ENCODE measurements at places on chromosomes 6 and 20. TPM values are rescaled to one million over a fixed set of nuclear protein-coding genes. Genes with fewer than 3 reads are reported as not detected.

DNA sequence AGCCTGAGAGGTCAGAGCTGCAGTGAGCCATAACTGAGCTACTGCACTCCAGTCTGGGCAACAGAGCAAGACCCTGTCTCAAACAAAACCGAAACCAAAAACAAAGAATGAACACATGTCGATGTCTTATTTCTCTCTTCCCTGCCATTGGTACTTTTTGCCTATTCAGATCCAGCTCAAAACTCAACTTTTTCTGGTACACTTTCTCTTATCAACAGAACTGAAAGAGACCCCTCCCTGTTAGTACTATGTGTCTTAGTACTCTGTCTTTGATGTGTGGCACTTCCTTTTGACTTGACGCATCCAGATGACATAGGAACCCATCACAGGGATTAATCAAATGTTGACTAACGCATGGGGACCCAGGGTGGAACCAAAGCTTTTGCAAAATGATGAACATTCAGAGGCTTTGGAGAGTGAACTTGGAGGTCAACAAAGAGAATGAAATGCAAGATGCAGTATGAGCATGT, 44.8 kb downstream of the AKAP12 start:
- DNase-seq, result no peak

The LRRC73 gene
- total RNA-seq, result 0.26 TPM

- peak; percentile 69 for DNase-seq
Measured at GRCh38 chr20:54078296-54078984, 8.0 kb upstream of the BCAS1 start.

DNA sequence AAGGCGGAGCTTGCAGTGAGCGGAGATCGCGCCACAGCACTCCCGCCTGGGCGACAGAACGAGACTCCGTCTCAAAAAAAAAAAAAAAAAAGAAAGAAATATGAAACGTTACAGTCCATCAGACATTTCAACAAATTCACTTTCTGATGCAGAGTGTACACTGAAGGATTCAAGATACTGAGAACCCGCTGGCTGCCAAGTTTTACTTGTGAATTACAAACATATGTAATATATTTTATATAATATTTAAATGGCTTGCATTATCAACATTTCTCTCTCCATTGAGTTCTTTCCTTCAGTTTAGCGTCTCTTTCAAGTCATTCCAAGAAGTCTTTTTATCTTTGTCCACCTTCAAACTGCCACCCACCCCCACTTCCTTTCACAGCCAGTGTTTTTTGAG, 240.9 kb upstream of the RNF217 start:
- DNase-seq, result no peak

DNA sequence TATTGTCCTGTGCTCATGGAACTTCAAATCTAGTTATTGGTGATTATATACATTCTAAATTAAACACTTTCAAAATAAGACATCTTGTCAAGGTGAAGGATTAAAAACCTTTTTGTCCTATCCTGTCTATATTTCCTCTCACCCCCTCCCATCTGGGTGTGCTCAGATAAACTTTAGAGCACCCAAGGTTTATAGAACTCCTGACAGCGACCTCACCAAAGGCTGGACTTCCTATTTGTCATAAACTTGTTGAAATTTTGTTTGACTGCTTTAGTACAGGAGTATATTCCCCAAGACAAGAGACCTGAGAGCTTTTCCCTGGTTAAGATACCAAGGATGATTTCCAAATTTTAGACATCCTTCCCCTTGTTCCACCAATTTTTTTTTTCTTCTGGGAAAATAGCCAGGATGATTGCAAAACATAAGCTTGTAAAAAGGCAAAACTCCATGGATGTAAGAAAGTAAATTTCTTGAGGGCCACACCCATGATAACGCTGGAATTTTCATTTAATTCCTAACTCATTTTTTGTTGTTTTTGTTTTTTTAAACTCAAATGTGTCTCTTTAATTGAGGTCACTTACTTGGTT, 33.0 kb downstream of the CARMIL1 start:
- no peak for DNase-seq

DNA sequence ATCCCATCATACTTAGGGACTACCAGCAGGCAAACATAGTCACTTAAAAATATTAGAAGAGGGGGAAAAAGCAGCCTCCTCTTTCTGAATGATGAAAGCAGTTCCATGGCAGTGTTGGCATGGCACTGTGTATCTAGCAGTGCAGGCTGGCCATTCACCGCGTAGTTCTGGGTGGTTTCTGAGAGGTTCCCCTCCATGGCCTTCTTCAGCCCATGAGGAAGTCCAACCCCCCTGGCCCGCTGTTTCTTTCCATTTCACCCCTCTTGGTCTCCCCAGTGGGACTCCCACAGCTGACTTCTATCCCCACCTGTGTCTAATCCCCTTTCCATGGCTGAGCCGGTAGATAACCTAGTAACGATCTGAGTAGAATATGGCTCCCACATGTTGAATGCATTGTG, 17.0 kb downstream of the PPARD start:
- no peak for DNase-seq

The AVP gene
- total RNA-seq, result not detected

- DNase-seq, result no peak
Measured at GRCh38 chr6:155340464-155341129, 26.3 kb upstream of the TFB1M start.

GRCh38 chr20:62288535-62289105, 14.2 kb upstream of the ADRM1 start:
- no peak for DNase-seq

- DNase-seq, result no peak
Measured at GRCh38 chr6:139648430-139649000, 274.1 kb upstream of the CITED2 start.

The HLA-DOA gene
- 4.2 TPM for total RNA-seq

The MOG gene
- total RNA-seq, result not detected

The ATP6V1G2 gene
- 2.5 TPM for total RNA-seq
